A549 treated with Hydrocortisone at 1 μM for 4 hours (cell line): ENCODE measurements at places on chromosomes 11 and 22. TPM values are rescaled to one million over a fixed set of nuclear protein-coding genes. Genes with fewer than 3 reads are reported as not detected.

The SLC6A5 gene
- total RNA-seq, result not detected in 5 replicates

The BET1L gene
- 40.7 to 46.8 TPM (median 45.2 TPM) in 5 replicates for total RNA-seq

The GAB4 gene
- total RNA-seq, result not detected in 5 replicates

The MMP3 gene
- 0.12 TPM in 1 of 5 replicates, not detected in the others for total RNA-seq

The TST gene
- 42.3 to 59.9 TPM (median 55.5 TPM) in 5 replicates for total RNA-seq

The RRP7A gene
- 51.3 to 60.7 TPM (median 55.5 TPM) in 5 replicates for total RNA-seq

The HBB gene
- not detected in 5 replicates for total RNA-seq

The OR51B4 gene
- not detected in 5 replicates for total RNA-seq

The TSG101 gene
- 90.9 to 107 TPM (median 98.1 TPM) in 5 replicates for total RNA-seq

The BTG4 gene
- 0.10 to 0.23 TPM (median 0.16 TPM) in 4 of 5 replicates, not detected in the other for total RNA-seq

The OR51B2 gene
- not detected in 5 replicates for total RNA-seq

The ISX gene
- total RNA-seq, result not detected in 5 replicates

The MIOX gene
- not detected in 5 replicates for total RNA-seq

The PNPLA3 gene
- total RNA-seq, result 0.70 to 1.0 TPM (median 0.83 TPM) in 5 replicates

The CEND1 gene
- 1.4 to 2.8 TPM (median 2.4 TPM) in 5 replicates for total RNA-seq

The OR52L1 gene
- not detected in 5 replicates for total RNA-seq

The NPTXR gene
- 7.9 to 10.8 TPM (median 9.8 TPM) in 5 replicates for total RNA-seq

The MMP8 gene
- total RNA-seq, result not detected in 5 replicates

The TMEM191B gene
- 0.63 to 1.5 TPM (median 1.3 TPM) in 5 replicates for total RNA-seq

The TMPRSS5 gene
- total RNA-seq, result 0.07 to 0.15 TPM (median 0.08 TPM) in 5 replicates

The PDE2A gene
- total RNA-seq, result 1.3 to 2.3 TPM (median 1.9 TPM) in 5 replicates

The SCGB2A2 gene
- total RNA-seq, result not detected in 5 replicates

The OR4D5 gene
- not detected in 5 replicates for total RNA-seq

The C11orf86 gene
- 45.5 to 81.5 TPM (median 70.4 TPM) in 5 replicates for total RNA-seq

The GAL3ST3 gene
- total RNA-seq, result not detected in 5 replicates

The ADSL gene
- total RNA-seq, result 91.8 to 104 TPM (median 94.6 TPM) in 5 replicates

The CADM1 gene
- 17.8 to 24.5 TPM (median 22.7 TPM) in 5 replicates for total RNA-seq

The FLRT1 gene
- total RNA-seq, result 0.03 to 0.09 TPM (median 0.06 TPM) in 5 replicates

The DCPS gene
- total RNA-seq, result 17.3 to 18.5 TPM (median 17.5 TPM) in 5 replicates

The RBX1 gene
- total RNA-seq, result 43.0 to 59.4 TPM (median 57.0 TPM) in 5 replicates

The MS4A3 gene
- total RNA-seq, result not detected in 5 replicates

The MLC1 gene
- total RNA-seq, result 0.02 TPM in 1 of 5 replicates, not detected in the others

The TUBA8 gene
- total RNA-seq, result 0.39 to 0.95 TPM (median 0.78 TPM) in 5 replicates

The ARL2 gene
- 142 to 189 TPM (median 180 TPM) in 5 replicates for total RNA-seq

The MED15 gene
- total RNA-seq, result 58.2 to 71.0 TPM (median 61.5 TPM) in 5 replicates

The LPXN gene
- 2.0 to 2.7 TPM (median 2.4 TPM) in 5 replicates for total RNA-seq

The IGSF9B gene
- total RNA-seq, result 1.3 to 3.1 TPM (median 2.1 TPM) in 5 replicates

The MYO18B gene
- total RNA-seq, result 0.05 to 0.08 TPM (median 0.06 TPM) in 5 replicates

The TRIM51 gene
- not detected in 5 replicates for total RNA-seq

The GRAP2 gene
- total RNA-seq, result not detected in 5 replicates

The OVCH2 gene
- total RNA-seq, result not detected in 5 replicates

The OR51T1 gene
- not detected in 5 replicates for total RNA-seq

The ZBTB16 gene
- total RNA-seq, result 0.82 to 1.7 TPM (median 1.0 TPM) in 5 replicates

The FAM111B gene
- total RNA-seq, result 5.9 to 8.9 TPM (median 6.8 TPM) in 5 replicates

The NRIP3 gene
- total RNA-seq, result 0.61 to 1.3 TPM (median 0.71 TPM) in 5 replicates

The CDC42BPG gene
- total RNA-seq, result 1.5 to 2.1 TPM (median 1.5 TPM) in 5 replicates

The SMIM35 gene
- not detected in 5 replicates for total RNA-seq

The RAB38 gene
- 0.93 to 1.3 TPM (median 1.1 TPM) in 5 replicates for total RNA-seq

The DYNC2H1 gene
- 5.6 to 7.5 TPM (median 6.3 TPM) in 5 replicates for total RNA-seq

The ROBO3 gene
- 2.0 to 3.8 TPM (median 2.9 TPM) in 5 replicates for total RNA-seq

The ADM2 gene
- total RNA-seq, result 0.44 to 0.91 TPM (median 0.63 TPM) in 5 replicates

The OR2AG2 gene
- total RNA-seq, result 0.07 to 0.20 TPM in 2 of 5 replicates, not detected in the others

The NOX4 gene
- not detected in 5 replicates for total RNA-seq

The TEX12 gene
- total RNA-seq, result not detected in 5 replicates

The OSM gene
- total RNA-seq, result 0.06 TPM in 1 of 5 replicates, not detected in the others

The ARSA gene
- total RNA-seq, result 20.0 to 25.1 TPM (median 22.4 TPM) in 5 replicates
